NCI-H748 treated with DMSO at 0.1 percent for 48 hours (cell line): ENCODE measurements at places on chromosomes 7 and 10.

- peak; percentile 47 for DNase-seq
These were observed 71.1 kb downstream of the FIGNL1 start for GRCh38 chr7:50379082-50379481.

- DNase-seq = no peak
These were observed 34.5 kb upstream of the GATAD1 start for GRCh38 chr7:92412745-92413144.

DNA sequence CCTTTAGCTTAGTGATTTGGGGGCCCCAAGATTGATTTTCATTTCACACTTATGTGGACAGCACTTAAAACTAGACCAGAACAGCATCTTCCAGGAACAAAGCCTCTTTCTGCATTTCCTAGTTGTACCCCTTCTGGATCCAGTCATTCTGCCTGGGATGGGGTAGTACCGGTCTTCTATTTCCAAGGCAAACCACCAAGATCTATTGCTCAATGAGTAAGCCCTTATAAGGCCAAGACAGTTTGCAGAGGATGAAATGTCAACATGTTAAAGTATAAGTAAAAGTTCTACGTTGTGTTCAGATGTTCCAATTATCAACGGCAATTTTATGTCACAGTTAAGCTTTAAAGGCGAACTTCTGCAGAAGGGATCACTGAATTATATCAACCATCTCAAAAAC is 106.9 kb upstream of the ZNF746 start:
- DNase-seq = no peak

GRCh38 chr10:12667052-12667451 is 317.7 kb downstream of the CAMK1D start:
- no peak for DNase-seq

GRCh38 chr10:95503001-95503400 is 58.2 kb downstream of the SORBS1 start:
- no peak for DNase-seq

DNA sequence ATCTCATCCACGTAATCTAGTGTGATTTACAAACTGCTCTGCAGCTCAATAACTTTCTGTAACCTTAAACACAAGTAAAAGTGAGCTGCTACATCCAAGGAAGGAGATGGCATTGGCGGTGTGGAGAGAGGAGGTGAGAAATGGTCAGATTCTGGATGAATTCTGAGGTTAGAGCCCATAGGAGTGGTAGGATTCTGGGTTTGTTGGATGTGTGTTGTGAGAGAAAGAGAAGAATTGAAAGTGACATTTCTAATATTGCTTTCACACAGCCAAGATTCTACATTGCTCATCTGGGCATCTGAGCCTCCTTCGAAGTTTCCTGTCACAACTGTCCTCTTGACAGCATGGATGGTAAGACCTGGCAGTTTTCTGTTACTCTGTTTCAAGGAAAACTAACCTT is 2.5 kb downstream of the MCM10 start:
- no peak for DNase-seq
